ENCODE measurements at places on chromosomes 2 and 18.

- DNase-seq, result no peak
These were observed 3.8 kb downstream of the HNRNPLL start for GRCh38 chr2:38598991-38599295.

DNA sequence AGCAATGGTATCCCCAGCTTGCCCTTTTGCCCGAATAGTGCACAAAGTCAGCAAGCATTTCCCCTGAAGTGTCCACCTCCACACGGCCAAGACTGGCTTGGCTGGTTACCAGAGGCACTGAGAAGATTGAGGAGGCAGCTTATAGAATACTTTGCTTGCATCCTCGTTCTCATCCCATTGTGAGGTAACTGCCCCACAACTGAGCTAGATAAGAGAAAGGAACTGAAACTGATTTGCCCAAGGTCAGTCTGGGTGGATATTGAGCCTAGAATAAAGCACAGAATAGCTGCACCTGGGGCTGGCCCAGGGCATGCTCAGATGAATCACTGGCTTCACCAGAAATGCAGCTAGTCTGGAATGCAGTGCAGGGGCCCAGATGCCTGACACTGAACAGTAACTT is 32.7 kb upstream of the MAP4K3 start:
- DNase-seq, result no peak

DNA sequence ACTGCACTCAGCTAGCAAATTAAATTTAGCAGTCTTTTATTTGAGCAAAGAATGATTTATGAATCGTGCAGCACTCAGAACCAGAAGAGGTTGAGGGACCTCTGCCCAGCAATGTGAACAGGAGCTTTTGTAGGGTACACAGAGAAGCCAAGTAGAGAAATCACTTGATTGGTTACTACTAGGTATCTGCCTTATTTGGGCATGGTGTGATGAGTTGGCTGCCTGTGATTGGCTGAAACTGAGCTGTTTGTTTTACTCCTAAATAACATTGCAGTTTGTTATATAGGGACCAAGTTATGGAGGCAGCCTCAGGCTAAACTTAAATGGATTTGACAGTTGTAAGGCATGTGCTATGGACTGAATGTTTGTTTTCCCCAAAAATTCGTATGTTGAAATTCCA is 122.5 kb downstream of the RDH14 start:
- DNase-seq, result no peak

DNA sequence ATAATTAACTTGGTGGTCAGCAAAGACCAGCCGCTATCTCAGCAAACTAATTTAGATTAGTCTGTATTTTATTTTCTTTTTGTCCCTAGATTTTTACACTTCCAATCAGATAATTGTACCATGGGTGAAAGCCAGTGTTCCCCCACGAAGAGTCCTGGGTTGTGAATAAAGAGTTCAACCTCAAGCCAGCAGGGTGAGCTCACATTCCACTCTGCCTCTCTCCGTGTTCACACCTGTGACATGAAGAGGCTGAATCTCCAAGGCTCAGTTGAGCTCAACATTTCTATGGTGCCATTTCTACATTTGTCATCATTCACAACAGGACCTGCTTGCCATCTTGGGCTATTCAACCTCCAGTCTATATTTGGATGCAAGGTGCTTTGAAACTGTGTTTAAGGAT is 771.5 kb downstream of the GALR1 start:
- DNase-seq, result no peak

GRCh38 chr2:186862869-186863709 is 14.1 kb upstream of the ZSWIM2 start:
- DNase-seq, result no peak

DNA sequence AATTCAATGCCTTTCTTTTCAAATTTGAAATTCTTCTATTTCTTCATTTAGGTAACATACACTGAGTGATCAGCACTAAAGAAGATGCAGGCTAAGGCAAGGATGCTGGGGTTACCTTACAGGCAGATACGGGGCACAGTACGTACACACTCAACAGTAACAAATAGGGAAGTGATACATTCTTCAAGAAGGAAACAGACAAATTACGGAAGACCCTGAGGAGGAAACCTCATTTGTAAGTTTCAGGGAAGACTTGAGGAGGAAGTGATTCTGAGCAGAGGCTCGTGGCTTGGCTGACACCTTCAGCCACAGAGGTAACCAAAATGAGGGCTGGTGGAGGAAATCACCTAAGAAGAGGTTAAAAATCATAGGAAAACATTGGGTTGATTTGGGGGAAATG is 1108.3 kb upstream of the KLHL29 start:
- DNase-seq, result no peak

- no peak for DNase-seq
These were observed 80.0 kb downstream of the CHN1 start for GRCh38 chr2:174925046-174925784.

DNA sequence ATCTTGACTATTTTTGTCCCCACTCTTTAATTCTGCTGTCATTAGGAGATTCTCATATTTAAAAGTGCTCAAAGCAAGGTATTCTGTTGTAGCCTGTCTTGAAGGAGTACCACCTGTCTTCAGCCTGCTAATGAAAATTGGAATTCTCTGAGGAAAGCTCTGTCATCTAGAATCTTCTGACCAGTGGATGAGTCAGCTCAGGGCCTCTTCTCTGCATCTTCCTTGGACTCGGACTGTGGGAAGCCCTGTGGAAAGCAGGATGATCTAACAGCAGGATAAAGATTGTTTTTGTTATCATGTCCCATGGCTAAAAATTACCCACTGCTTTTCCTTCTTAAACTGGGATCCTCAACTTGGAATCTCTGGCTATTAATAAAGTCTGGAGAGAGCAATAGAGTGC is 18.7 kb upstream of the TMEM200C start:
- no peak for DNase-seq

DNA sequence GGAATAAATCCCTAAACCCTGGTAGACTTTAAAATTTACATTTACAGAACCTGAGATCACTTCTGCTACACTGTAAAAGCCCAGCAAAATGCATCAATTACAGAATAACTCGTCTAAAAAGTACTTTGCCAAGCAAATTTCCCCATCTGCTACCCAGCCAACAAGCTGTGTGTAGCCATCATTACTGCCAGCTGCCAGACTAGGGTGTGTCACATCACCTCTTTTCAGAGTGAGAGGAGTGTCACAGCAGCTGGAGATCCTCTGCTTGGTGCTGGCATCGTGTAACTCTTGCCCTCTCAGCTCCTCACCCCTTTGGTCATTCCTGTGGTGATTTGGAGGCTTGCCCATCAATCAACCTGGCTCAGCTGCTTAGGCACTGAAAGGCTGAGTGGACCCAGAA is 340.4 kb upstream of the MMADHC start:
- no peak for DNase-seq

DNA sequence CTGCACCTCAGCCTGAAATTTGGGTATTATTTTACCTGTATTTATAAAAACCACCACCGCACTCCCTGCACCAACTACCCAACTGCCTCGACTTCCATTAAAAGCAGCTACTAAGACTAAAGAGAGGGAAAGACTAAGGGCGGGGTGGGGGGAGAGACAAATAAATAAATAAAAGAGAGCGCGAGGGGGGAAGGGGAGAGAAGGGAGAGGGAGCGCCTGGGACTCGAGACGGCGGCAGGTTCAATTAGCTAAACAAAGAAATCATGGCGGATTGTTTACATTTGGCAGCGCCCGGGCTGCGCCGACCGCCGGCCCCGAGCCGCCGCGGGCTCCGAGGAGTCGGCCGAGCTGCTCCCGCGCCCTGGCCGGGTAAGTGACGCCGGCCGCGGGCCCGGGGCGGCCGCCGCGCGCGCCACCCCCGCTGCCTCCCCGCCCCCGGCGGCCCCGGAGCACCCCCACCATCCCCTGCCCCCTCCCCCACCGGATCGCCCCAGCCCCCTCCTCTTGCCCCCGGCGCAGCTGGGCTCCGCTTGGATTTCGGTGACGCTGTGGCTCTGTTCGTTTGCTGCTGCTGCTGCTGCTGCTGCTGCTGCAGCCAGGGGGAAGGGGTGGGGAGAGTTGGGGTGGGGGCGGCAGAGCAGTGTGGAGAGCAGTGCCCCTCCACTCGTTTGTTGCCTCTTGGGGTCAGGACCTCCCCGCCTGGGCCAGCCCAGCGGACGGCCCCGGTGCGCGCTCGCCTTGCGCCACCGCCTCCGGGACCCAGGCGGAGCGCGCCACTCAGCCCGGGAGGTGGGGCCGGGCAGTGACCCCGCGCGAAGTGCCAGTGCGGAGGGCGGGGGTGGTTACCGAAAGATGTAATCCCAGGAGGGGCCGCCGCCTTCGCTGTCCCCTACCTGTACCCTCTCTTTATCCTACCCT is 187.2 kb upstream of the FANCL start:
- no peak for DNase-seq

DNA sequence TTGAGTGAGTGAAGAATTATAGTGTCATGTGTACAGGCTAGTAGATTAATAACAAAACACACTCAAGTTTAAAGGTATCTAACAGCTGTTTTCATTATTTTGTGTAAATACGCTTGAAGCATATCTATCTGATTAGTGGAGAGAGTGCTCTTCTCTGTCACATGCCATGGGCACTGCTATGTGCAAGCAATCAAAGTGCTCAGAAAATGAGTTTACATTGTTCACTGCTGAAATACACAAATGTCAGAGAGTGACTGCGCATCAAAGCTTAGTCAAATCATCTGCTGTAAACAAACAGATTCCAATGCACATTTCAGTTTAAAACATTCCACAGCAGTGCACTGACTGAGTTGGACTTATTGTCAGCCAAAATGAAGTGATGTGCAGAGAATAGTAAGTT is 423.4 kb downstream of the ZEB2 start:
- DNase-seq, result no peak

- DNase-seq, result no peak
These were observed 992.7 kb downstream of the TMEM182 start for GRCh38 chr2:103754530-103754929.

DNA sequence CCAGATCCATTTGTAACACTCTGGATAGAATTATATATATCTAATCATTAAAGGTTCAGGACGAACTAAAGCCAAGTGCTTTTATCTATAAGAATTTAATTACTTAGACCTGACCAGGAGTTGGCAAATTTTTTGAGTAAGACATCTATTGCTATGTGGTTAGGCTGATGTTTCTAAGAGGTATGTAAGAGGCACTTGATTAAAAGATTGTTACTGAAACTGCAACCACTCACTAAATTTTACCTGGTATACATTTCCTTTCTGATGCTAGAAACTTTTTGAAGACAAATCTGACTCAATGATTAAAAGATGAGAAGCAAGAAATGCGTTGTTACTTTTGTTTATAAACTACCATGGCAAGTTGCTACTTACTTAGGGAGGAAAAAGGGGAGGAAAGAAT is 76.7 kb upstream of the CHAC2 start:
- DNase-seq, result no peak

- DNase-seq, result no peak
These were observed 689.4 kb downstream of the ZEB2 start for GRCh38 chr2:143830476-143830875.

GRCh38 chr2:136029149-136029548 is 43.7 kb upstream of the DARS1 start:
- no peak for DNase-seq

- no peak for DNase-seq
These were observed 180.3 kb downstream of the EIPR1 start for GRCh38 chr2:3197308-3197707.

DNA sequence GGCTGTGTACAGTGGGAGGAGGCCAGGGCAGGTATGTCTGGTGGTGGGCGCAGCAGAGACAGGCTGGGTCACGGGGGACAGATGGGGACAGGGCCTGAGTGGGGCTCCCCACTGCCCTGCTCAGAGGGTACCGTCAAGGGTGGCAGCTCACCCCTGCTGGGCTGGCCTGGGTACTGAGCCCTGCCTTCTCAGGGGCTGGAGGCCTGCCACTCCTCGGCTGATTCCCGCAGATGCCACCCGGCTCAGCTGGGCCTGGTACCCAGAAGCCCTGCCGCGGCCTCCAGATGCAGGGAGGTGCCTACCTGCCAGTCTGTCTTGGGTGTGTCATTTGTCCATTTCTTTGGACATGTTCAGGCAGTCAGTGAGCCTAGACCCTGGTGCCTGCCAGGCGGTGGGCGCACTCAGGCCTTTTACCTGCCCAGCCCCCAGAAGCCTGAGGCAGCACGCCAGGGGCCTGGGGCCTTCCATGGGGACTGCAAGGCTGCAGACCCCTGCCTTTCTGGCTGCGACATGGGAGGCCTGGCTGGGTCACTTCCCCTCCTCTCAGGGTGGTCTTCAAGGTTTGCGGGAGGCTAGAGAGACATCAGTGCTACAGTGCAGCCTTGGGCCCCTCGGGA is 3.3 kb downstream of the SNORC start:
- DNase-seq, result no peak

DNA sequence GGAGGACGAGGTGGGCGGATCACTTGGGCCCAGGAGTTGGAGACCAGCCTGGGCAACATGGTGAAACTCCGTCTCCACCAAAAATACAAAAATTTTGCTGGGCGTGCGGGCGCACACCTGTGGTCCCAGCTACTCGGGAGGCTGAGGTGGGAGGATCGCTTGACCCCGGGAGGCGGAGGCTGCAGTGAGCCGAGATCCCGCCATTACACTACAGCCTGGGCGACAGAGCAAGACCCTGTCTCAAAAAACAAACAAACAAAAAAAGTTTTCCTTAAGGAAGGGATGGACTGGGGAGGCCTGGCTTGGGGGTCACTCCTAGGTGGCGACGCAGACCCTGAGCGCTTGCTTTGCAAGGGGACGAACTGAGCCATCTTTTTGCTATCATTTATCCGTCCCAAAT is 882 bp downstream of the PLA2R1 start:
- DNase-seq, result no peak

- DNase-seq, result no peak
These were observed 71.3 kb upstream of the PPM1B start for GRCh38 chr2:44097322-44097907.

GRCh38 chr2:100887713-100888495 is 68.0 kb downstream of the NPAS2 start:
- DNase-seq, result no peak

- no peak for DNase-seq
These were observed 136.8 kb downstream of the TTC32 start for GRCh38 chr2:19764998-19765397.

GRCh38 chr2:43152186-43152585 is 74.2 kb downstream of the ZFP36L2 start:
- DNase-seq, result no peak

GRCh38 chr2:53087874-53088461 is 679.6 kb upstream of the CHAC2 start:
- DNase-seq, result no peak

GRCh38 chr2:121478996-121479745 is 51.5 kb upstream of the RNU4ATAC start:
- no peak for DNase-seq

- DNase-seq, result no peak
These were observed 256.5 kb upstream of the EPAS1 start for GRCh38 chr2:46040563-46041155.

GRCh38 chr2:138752197-138752956 is 27.8 kb downstream of the NXPH2 start:
- DNase-seq, result no peak

GRCh38 chr2:10087360-10087759 is 7.1 kb upstream of the CYS1 start:
- DNase-seq, result no peak

- DNase-seq, result no peak
These were observed 40.5 kb downstream of the CAVIN2 start for GRCh38 chr2:191806396-191806795.

- DNase-seq, result no peak
These were observed 17.5 kb downstream of the SERTAD2 start for GRCh38 chr2:64635976-64636911.
